ENCODE measurements at places on chromosomes 3 and 15.

DNA sequence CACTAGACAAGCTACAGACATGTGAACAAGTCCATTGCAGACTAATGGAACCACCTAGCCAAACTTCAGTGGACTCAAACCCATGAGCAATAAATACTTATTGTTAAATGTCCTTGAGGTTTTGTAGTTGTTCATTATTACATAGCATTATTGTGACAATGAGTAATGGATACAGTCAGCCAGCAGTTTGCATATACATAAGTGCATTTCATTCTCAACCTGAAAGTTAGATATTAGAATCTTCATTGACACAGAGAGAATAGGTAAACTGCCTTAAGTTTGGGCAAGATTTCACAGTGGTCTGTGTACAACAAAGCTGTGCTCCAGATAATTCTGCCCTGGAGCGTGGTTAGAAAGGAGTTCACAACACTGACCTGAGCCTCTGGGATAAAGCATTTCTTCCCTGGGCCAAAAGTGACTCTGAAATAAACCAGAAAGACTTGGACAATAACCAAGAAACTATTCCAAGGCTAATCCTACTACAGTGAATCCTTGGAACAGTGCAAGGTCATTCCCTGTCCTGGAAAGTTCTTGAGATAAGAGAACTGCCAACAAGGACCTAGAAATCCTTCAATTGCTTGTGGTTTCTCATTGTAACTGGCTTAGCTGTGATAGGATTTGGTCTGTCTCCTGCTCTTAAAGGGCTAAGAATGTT is 225.5 kb upstream of the STT3B start:
- DNase-seq: no peak

DNA sequence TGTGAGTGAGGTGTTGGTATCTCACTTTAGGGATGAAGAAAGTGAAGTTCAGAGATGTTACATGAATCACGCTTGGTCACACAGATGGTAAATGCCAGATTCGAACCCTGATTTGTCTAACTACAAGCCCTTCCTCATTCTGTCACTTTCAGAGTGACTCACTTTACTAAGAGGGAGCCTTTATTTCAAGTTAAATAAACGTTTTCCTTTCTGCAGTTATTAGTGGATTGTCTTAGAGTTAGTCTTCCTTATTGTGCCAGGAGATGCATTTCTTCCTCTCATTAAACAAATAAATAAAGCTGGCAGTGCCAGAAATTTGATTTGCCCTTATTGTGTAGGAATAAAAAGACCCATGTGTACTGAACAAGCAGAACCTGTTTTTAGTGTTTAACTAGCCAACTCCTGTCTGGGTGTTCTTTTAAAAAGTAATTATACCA is 162.5 kb downstream of the AKAP13 start:
- no peak for DNase-seq

DNA sequence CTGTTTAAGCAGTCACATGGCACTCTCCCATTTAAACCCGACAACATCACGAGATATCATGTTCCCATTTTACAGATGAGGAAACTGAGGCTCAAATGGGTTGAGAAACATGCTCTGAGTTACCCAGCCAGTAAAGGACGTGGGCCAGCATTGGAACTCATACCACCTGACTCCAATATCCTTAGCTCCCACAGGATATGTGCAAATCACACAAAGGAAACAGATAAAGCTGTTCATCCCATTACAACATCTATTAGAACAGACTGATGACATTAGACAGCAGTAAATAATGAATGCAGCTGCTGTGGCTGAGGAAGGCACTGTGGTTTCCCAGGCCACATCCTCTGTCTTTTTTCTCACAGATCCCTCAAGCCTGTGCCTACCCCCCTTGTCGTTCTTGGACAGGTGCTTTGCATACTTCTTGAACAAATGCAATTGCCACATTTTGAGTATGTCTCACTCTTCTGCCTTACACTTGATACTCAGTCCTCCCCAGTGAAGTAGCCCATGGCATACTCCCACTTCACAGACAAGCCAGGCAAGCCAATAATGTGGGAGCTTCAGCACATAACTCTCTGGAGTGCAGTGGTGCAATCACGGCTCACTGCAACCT is 17.7 kb downstream of the FRMD4B start:
- peak; percentile 37 for DNase-seq

GRCh38 chr15:73965094-73965757 is 26.9 kb downstream of the STOML1 start:
- DNase-seq: no peak

- DNase-seq: no peak
Measured at GRCh38 chr3:73215281-73215680, 153.8 kb downstream of the EBLN2 start.

DNA sequence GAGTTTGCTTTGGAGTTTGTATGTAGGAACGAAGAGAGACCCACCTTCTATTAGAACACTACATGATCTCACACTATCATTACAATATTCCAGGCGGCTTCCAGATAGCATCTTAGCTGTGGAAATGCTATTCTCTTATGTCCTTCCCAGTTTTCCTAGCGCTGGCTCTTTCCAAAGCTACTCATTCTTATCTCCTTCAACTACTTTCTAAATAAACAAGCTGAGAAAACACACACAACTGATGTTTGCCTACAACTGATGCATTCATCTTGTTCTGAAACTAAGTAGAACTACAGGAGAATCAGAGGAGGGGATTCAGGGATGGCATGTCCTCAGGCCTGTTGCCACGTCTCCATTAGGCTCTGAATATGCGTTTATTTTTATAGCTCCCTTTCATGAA is 108.9 kb downstream of the GREM1 start:
- DNase-seq: no peak

- no peak for DNase-seq
Measured at GRCh38 chr3:153180860-153181372, 18.9 kb downstream of the RAP2B start.

DNA sequence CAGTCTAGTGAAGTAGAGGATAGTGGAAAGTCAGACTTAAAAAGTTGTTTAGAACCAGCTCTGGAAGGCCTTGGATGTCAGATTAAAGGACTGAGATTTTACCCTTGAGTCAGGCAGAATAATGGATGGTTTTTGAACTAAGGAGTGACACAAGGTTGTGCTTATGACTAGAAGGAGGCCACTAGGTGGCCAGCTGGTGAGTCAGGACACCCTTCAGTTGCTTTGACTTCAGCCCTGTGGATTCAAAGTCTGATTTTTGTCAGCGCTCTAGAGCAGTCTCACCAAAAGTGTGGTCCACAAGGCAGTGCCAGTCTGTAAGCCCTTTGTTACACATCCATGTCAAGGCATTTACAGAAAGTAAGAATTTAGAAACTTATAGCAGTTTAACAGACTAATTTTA is 3.8 kb upstream of the GABPB1 start:
- peak; percentile 14 for DNase-seq

- peak; percentile 69 for DNase-seq
Measured at GRCh38 chr3:38649500-38650247, at the start of gene SCN5A. TSS of gene SCN5A (minus strand) at chr3:38649687. CDS start at chr3:38633307, 16,380 bp downstream.

DNA sequence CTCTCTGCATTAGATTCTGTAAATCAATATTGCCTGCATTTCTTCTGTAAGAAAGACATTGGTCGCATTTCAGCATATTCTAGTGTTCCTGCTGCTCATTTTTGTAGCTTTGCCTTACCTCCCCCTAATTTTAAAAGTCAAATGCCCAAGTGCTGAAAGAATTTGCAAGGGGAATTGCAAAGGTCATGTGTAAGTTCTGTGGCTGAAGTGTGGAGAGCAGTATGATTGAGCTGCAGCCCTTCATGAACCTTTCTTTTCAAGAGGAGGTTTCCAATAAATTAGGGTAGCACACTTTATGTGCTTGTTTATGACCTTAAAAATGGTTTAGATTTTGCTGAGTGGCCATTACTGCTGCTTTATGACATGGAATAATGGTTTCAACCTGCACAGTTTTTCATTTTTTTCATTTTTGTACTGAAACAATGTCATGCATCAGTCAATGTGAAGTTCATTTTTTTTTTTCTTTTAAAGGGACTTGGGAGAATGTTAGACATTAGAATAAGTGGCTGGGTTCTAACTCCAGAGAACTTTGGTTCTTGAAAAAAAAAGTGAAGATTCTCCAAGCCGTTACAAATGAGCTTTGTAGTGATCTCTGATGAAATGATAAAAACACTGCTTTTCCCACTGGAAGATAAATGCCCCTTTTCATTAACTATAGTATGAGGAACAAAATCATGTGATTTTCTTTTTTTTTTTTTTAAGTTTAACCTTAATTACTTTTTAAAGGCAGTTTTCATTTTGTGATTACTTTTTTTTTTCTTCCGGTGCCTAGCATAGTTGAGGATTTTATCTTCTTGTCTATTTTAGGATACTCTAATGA is 99.6 kb downstream of the MITF start:
- DNase-seq: no peak

- DNase-seq: no peak
Measured at GRCh38 chr15:37099319-37100108, 835 bp downstream of the MEIS2 start.

DNA sequence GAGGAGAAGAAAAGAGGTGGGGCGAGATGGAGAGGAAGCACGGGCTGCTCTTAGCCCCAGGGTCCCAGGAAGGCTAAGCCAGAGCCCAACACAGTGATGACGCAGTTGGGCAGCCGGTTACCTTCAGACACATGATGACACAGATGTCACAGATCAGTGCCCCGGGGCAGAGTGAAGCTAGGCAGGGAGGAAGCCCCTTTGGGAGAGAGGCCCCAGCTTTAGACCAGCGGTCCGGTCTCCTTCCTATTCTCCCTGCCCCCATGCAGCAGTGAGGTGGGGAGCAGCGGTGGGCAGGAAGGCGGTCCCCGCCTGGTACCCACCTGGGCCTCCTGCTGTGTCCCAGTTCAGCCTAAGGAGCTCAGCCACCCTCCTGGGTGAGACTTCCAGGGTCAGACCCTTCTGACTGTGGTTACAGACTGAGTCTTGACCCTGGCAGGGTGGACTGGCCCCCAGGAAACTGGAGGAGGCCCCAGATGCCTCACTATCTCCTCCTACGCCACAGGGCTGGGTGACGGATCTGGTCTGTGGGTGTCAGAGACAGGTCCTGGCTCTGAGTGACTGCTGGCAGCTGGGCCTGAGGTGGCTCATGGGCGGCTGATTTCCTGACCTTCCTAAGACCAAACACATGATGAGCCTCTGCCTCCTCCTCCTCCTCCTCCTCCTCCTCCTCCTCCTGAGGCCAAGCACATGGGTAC is 38.8 kb upstream of the LINGO1 start:
- no peak for DNase-seq

DNA sequence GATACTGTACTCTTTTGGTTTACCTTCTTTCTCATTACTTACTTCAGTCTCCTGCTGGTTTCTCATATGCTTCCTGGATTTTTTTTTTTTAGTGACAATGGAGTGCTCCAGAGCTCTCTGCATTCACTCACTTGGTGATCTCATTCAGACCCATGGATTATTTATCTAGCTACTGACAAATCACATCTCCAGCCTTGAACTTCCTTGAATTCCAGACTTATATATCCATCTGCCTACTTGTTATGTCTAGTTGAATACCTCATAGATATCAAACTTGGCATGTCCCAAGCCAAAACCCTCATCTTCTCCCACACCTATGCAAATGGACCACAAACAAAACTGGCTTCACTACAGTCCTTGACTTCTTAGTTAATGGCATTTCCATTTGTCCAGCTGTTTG is 234.7 kb upstream of the ZPLD1 start:
- DNase-seq: no peak

DNA sequence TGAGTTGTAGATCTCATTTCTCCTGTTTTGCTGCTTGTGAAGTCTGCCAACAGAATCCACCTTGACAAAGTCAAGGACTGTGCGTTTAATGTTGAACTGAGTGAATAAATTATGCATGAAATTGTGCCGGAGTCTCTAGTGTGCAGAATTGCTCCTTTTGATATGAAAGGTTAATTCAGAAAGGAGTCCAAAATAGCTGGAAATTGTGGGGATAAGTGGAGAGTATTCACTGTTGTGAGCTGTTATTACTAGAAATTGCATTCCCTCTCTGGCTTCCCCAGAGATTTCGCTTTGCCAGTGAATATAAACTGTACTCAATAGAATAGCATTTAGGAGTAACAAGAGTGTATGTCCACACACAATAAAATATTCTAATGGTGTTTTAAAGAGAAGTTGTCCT is 43.1 kb downstream of the SAMMSON start:
- no peak for DNase-seq

- DNase-seq: no peak
Measured at GRCh38 chr3:173761161-173761560, 363.6 kb downstream of the NLGN1 start.

- DNase-seq: no peak
Measured at GRCh38 chr3:99651531-99651930, 13.1 kb downstream of the COL8A1 start.

DNA sequence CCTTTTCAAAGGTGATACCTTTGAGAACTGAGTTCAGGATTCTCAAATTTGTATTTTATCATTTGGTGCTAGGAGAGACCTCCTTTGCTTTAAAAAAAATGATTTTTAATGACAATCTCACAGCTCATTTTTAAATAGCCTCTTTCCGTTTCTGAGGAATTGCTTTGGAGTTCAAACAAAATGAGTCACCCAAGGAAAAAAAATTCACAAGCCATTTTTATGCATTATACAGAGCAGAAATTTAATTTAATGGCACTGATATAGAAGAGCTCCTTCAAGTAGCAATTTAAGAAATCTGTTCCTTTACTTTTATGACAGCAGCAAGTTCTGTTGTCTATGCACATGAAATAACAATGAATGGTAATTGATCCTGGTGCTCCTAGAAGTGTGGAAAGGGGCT is 337.9 kb upstream of the KCNMB2 start:
- no peak for DNase-seq

DNA sequence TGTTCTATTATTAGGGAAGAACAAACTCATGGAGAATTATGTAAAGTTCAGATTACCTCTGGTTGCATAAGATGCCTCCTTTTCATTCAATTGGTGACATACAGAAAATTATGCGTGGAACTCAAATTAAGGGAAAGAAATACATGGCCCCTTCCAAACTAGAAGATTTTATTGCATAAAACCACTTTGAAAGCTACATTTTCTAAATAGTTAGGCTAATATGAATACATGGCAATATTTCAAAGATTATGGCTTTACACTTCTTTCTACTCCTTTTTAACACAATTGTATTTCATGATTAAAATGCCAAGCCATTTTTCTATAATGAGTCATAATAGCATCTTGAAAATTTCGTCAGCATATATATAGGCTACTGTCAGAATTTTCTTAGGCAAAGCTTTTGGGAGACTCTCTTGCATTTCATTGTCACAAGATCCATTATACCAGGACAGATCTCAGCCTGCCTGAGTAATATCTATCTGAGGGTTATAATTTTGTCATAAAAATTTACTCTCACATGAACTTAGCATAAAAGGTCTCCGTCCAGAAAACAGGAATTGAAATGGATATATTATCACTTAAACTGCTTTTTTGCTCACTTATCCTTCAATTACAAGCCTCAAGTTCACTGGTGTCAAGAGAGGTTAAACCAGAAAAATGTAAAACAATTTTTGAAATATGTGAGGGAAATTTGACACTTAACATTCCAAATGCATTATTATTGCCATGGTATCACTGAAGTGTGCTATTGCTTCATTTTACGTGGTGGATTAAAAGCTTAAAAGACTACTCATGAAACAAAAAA is 37.1 kb downstream of the CPA3 start:
- no peak for DNase-seq

GRCh38 chr3:36700537-36701248 is 63.7 kb downstream of the DCLK3 start:
- DNase-seq: peak; percentile 37

- no peak for DNase-seq
Measured at GRCh38 chr15:88100181-88100580, 156.4 kb downstream of the NTRK3 start.

Measured in GM12891 (cell line).